SK-MEL-5 (cell line): ENCODE measurements at places on chromosomes 3 and 15. TPM values are rescaled to one million over a fixed set of nuclear protein-coding genes. Genes with fewer than 3 reads are reported as not detected.

The MME gene
- 15.1 and 19.5 TPM in 2 replicates for total RNA-seq

The ZNF660 gene
- 0.03 TPM in 2 replicates for total RNA-seq

The ROPN1B gene
- total RNA-seq: 38.5 and 41.5 TPM in 2 replicates

The CCR9 gene
- not detected in 2 replicates for total RNA-seq

The CCPG1 gene
- total RNA-seq: 61.7 and 69.8 TPM in 2 replicates

The DNAH1 gene
- 0.74 and 1.6 TPM in 2 replicates for total RNA-seq

The ZBBX gene
- not detected in 2 replicates for total RNA-seq

The GABRB3 gene
- total RNA-seq: 22.2 and 24.4 TPM in 2 replicates

The ABI3BP gene
- 0.58 TPM in 1 of 2 replicates, not detected in the other for total RNA-seq

The SEMA5B gene
- not detected in 2 replicates for total RNA-seq

The PP2D1 gene
- total RNA-seq: not detected in 2 replicates

The CHRFAM7A gene
- total RNA-seq: 0.40 and 1.9 TPM in 2 replicates

The MAP1A gene
- total RNA-seq: 0.87 and 0.90 TPM in 2 replicates

The ILDR1 gene
- total RNA-seq: not detected in 2 replicates

DNA sequence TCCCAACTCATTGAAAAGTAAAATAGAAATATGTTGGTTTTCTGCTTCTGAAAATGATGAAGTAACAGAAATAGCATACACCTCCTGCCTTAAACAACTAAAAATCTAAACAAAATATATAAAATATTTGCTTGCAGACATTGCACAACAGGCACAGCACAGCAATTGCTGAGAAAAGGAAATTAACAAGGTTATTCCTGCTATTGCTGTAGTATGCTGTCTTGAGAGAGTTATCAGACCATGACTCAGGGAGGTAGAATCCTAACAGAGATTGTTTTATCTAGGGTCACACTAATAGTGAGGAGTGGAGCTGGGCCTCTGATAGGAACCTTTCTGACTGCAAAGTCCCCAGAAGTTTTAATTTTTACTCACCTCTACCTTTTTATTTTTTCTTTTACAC is 72.6 kb downstream of the ZBTB20 start:
- no peak for DNase-seq

DNA sequence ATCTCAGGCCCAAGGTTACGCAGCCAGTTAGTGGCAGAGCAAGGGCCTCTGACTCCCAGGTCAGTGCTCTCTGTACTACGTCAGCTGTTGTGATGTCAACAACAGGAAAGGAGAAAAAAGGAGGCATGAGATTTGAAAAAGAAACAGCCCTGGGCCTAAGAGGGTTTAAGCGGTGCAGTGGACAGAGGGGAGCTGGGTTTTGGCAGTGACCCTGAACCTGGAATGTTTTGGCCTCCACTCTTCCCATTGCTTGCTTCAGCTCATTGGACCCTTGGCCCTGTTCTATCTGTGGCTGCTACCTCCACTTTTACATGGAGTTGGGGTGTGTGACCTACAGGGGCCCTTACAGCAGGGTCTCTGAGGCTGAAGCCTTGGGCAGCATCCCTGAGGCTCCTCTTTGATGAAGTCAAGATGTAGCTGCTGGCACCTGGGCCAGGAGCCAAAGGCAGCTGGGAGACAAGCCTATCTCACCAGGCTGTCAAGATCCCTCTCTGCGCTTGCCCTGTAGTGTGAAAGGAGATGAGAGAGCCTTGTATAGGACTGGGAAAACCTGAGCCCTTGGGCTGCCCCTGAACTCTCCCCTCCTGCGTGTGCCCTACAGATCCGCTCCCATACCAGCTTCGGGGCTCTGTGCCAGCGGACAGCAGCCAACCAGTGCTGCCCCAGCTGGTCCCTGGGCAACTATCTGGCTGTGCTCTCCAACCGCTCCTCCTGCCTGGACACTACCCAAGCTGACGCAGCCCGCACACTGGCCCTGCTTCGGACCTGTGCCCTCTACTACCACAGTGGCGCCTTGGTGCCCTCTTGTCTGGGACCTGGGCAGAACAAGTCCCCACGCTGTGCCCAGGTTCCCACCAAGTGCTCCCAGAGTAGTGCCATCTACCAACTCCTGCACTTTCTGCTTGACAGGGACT is 8.7 kb downstream of the DISP2 start:
- DNase-seq: no peak

- DNase-seq: no peak
Observed at GRCh38 chr15:90009301-90010022, 8.3 kb downstream of the ZNF710 start.

DNA sequence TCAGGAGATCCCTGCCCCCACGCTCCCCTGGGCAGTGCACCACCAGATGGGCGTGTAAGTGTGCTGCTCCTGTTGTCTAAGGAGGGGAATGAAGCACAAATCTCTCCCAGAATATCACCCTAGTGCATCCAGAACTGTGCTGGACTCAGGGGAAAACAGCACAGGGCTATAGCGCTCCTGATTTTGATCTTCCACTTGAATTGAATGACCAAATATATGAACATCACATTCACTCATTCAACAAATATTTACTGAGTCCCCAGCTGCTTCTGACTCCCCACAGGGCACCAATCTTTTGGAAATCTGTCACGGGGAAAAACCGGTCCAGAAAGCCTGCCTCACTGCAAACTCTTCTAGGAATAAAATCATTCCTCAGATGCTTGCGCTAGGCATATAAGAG is 2.4 kb downstream of the CPLX3 start:
- DNase-seq: no peak

DNA sequence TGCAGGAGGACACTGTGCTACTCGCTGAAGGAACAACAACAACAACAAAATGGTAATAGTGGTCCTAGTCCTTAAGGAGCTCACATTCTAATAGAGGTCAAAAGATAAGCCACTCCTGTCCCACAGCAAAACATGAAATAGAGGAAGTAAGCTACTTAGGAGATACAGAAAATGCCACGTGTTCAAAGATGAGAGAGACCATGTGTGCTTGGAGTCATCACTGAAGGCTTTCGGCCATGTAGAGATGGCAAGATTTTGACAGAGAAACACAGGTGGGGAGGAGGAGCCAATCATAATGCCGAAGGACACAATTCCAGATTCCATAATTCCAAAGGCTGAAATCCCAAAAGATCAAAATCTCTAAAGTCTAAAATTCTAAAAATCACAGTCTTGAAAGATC is 24.8 kb upstream of the RIOX2 start:
- no peak for DNase-seq

- no peak for DNase-seq
Observed at GRCh38 chr3:4613366-4613765, 120.2 kb downstream of the ITPR1 start.

GRCh38 chr3:189563853-189564563 is 67.2 kb upstream of the TP63 start:
- no peak for DNase-seq

GRCh38 chr3:38029400-38030125 is at the start of gene PLCD1:
Gene PLCD1, minus strand, starts transcription at chr3:38029642. Its CDS starts 103 bp downstream, at chr3:38029539.
- no peak for DNase-seq

DNA sequence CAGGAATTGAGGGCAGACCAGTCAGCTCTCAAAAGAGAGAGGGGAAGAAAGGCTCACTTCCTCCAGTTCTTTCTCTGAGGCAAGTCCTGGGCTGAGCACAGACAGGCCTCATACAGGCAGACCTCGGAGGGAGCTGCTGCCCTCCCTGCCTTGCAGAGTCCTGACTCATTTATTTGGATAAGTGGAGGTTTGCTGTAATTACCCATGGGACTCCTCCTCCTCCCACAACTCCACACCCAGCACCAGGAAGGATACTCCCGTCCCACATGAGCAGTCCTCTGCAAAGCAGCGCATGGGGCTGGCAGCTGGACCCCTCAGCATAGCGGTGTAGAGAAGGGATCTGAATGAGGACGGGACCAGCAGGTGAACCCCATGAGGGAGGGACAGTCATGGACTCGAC is 13.4 kb upstream of the SCN10A start:
- no peak for DNase-seq

DNA sequence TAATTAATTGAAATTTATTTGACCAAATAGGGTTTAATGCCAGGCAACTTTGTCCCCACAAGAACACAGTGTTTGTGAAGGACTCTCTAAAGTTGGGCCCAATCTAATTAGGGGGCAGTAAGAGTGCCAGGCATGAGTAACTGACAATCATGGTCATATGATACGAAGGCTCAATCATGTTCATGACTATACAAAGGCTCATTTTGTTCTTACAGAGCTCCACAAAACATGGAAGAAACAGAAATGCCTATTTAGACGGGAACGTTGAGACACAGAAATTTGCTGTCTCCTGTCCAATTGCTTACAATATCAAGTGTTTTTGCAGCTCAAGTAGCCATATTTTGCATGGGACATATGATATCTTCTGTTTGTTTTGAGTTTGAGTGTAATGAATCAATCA is 391.1 kb downstream of the SI start:
- peak; percentile 92 for DNase-seq

DNA sequence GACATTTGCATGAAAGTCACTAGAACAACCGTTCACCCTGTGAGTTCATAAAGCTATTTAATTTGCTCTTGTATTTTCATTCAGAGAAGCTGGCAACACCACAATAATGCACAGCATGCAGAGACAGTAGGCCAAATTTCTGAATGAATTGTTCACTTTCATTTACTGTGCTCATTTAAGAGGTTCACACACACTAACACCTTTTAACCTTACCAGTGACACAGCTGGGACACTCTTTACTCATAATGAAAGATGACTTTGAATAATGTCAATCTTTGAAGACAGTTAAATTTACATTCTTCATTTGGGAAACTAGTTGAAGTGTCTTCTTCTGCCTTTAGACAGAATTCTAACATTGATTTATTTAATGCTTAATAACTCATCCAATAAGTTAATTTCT is 95.7 kb downstream of the ROBO1 start:
- DNase-seq: no peak

GRCh38 chr3:106740116-106740515 is 637.1 kb upstream of the CCDC54 start:
- DNase-seq: no peak

GRCh38 chr3:185442031-185442430 is 56.8 kb downstream of the TMEM41A start:
- DNase-seq: no peak

DNA sequence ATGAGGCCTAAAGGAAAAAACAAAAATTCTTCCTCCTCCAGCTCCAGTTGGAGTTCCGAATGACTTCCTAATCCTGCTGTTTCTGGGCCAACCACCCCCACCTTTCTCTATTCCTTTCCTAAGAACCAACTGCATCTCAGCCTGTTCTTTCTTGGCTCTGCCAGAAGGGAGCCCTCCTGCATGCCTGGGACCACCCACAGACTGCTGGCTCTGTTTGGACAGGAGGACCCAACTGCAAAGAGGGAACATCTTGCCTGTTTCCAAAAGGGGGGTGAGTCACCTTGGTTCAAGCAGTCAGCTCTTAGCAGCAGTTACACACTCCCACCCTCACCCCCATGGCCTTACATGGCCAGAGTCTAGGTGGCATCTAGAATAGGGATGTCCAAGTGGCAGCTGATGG is 116.0 kb upstream of the PRICKLE2 start:
- no peak for DNase-seq

GRCh38 chr15:95975212-95975611 is 355.3 kb upstream of the NR2F2 start:
- no peak for DNase-seq

DNA sequence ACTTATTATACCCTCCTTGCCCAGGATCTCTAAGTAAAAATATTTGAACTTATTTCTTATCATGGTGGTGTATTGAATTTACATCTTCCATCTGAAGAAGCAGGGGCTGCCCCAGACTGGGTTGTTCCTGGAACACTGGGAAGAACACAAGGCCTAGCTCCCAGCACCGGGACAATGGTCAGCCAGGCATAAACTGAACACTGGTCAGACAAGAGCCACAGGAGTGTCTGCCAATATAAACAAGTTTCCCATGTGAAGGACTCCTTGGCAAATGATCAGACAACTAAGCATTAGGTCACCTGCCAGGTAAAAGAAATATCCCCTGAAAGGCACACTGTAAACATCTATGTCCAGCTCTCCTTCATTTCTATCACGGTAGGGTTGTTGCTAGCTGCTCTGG is 172.4 kb downstream of the ATP8B4 start:
- DNase-seq: no peak

- DNase-seq: no peak
Observed at GRCh38 chr3:115691964-115692363, 68.7 kb downstream of the GAP43 start.

GRCh38 chr3:114506591-114507300 is 212.9 kb downstream of the TIGIT start:
- no peak for DNase-seq

GRCh38 chr3:76131396-76132153 is 346.2 kb upstream of the ZNF717 start:
- no peak for DNase-seq

GRCh38 chr3:64530434-64531049 is 157.3 kb downstream of the ADAMTS9 start:
- peak; percentile 67 for DNase-seq

GRCh38 chr15:76648732-76649444 is 256.3 kb downstream of the SCAPER start:
- DNase-seq: no peak

DNA sequence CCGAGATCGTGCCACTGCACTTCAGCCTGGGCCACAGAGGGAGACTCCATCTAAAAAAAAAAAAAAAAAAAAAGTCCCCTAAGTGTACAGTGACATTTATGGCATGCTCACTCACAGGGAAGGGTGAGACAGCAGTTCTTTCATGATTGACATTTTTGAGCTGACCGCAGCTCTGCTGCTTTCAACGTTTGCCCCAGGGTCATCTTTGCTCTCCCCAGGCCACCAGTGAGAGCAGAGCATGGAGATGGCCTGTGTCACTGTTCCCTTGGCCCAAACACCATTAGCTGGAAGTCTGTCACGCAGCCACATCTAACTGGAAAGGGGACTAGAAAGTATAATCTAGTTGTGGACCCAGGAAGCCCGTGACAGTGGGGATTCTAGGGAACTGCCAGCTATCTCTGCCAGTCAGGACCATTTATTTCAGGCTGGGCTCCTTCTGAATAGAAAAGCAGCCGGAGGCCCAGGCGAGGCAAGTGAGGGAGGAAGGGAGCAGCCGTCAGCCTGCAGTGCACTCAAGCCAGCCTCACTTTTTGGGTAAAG is 193.4 kb upstream of the HES1 start:
- DNase-seq: peak; percentile 35

GRCh38 chr15:99452728-99453636 is 112.8 kb upstream of the MEF2A start:
- DNase-seq: no peak

- no peak for DNase-seq
Observed at GRCh38 chr3:116299646-116300081, 145.6 kb downstream of the LSAMP start.

DNA sequence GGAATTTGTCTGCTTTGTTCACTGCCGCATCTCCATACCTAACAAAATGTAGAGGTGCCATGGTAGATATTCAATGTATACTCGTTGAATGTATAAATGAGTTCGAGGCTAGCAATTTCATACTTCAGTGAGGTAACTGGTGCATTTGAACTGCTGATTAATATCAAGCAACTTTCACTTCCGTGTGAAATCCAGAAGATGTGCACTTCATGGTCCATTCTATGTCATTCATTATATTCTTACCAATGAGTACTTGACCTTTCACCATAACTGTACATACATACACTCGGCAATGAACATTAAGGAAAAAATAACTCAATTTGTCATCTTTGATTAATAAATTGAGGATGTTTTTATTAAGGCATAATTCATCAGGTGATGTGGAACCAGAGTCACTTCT is 598.5 kb downstream of the ZNF385D start:
- DNase-seq: no peak
